Type B pancreatic cell (in vitro differentiated cells): ENCODE measurements at places on chromosomes 3 and 15.

DNA sequence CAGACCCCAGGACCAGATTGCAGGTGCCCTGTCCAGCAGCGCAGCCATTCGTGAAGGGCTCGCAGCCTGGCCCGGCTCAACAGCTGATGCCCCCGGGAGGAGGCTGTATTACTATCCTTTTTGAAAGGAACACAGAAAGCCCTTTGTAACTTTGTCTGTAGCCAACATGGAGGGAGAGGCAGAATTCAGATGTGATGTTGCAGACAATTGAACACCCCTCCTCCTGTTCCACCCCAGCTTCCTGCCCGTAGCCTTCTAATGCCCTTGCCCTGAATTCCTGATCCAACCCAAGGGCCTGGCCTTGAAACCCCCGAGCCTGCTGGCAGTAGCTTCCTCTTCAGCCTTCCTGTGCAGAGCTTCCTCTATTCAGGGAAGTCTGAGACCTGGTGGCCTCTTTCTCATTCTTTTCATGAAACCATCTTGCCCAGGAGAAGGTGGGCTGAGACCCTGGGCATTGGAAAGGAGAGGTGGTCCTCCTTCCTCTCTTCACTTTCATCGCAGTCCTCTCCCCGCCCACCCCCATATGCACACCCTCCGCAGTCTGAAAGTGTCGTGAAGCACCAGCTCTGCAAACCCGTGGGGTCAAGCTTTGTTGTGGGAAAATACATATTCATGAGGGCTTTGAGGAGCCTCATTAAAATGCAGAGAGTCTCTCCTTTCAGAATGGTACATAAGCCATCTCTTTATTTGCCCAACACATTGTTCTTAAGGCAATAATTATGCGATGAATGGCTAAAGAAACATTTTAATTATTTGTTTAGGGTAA is 109.2 kb downstream of the APBA2 start:
- H3K4me1 ChIP-seq: peaks cover 22% of the 10 kb centered on the region
- H3K27me3 ChIP-seq: no peaks in the 10 kb centered on the region
- DNase-seq: no peak
- no peak overlapping the region for H3K4me3 ChIP-seq
- H3K27ac ChIP-seq: no peak overlapping the region

GRCh38 chr15:88480981-88481380 is 13.5 kb downstream of the MRPS11 start:
- DNase-seq: no peak
- no peak overlapping the region for H3K27ac ChIP-seq
- H3K36me3 ChIP-seq: peaks cover 7% of the 10 kb centered on the region
- peaks cover 8% of the 10 kb centered on the region for H3K27me3 ChIP-seq
- peaks cover 5% of the 10 kb centered on the region for H3K4me1 ChIP-seq

DNA sequence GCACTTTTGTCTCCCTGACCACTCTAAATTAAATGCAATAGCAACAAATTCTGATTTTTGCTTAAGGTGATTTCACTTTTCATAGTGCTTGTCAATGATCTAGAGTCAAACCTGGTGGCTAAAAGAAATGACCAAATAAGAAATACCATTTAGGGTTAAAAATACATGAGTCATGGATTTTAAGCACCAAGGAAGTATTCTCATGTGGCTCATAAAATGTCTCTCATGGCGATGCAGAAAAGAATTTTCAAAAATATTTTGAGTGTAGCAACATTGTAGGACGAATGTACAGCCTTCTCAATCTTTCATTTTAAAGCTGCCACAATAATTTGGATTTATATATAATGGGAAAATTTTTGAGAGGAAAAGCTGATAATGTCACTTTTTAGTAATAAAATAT is 193.6 kb downstream of the EPHA3 start:
- H3K27me3 ChIP-seq: no peaks in the 10 kb centered on the region
- peaks cover 4% of the 10 kb centered on the region for H3K36me3 ChIP-seq
- DNase-seq: no peak
- H3K4me3 ChIP-seq: no peak overlapping the region
- no peaks in the 10 kb centered on the region for H3K4me1 ChIP-seq

DNA sequence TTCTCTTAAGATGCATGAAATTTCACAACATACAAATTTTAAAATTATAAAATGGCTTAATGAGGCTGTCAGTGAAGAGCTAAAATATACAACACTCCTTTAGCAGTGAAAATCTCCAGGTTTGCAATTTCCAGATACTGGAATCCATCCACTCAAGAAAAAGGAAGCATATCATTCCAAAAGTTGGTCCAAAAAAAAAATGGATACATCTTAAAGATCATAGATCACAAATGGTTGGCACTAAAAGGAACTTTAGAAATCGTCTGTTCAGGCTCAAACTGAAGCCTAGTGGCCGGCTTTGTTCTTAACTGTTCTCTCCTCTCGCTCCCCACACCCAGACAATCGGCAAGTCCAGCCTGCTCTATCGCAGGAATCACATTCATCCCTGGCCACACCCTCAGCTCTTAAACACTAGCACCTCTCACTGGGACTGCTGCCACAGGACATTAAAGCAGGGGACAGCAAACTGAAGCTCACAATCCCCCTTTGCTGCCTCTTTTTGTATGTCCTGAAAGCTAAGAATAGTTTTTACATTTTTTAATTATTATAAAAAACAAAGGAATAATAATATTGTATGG is 130.3 kb upstream of the CDIN1 start:
- no peak overlapping the region for H3K27ac ChIP-seq
- H3K27me3 ChIP-seq: peaks cover 4% of the 10 kb centered on the region
- no peaks in the 10 kb centered on the region for H3K36me3 ChIP-seq
- peaks cover 9% of the 10 kb centered on the region for H3K4me1 ChIP-seq
- DNase-seq: no peak

- H3K4me1 ChIP-seq: peaks cover 13% of the 10 kb centered on the region
- no peak for DNase-seq
- H3K27me3 ChIP-seq: peaks cover 9% of the 10 kb centered on the region
- H3K36me3 ChIP-seq: no peaks in the 10 kb centered on the region
- H3K27ac ChIP-seq: no peak overlapping the region
Measured at GRCh38 chr15:61527836-61528580, 298.9 kb upstream of the RORA start.

DNA sequence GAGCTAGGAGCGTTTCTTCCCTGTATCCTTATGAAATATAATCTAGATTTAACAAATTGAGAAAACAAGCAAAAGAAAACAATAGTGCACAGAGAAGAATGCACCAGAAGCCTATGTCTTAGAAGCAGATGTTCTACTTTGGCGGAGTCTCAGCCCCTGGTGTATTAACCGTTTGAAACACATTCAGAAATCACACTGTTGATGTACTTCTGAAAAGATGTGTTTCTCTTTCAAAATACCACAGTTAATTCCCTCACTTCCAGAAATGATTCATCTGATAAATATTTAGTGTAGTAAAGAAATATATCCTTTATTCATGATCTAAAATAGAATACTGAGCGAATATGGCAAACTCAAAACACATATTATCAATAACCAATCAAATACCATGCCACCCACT is 77.7 kb downstream of the CBLB start:
- H3K27ac ChIP-seq: no peak overlapping the region
- H3K36me3 ChIP-seq: peaks cover 6% of the 10 kb centered on the region
- DNase-seq: no peak
- H3K27me3 ChIP-seq: no peaks in the 10 kb centered on the region
- H3K4me3 ChIP-seq: no peak overlapping the region

DNA sequence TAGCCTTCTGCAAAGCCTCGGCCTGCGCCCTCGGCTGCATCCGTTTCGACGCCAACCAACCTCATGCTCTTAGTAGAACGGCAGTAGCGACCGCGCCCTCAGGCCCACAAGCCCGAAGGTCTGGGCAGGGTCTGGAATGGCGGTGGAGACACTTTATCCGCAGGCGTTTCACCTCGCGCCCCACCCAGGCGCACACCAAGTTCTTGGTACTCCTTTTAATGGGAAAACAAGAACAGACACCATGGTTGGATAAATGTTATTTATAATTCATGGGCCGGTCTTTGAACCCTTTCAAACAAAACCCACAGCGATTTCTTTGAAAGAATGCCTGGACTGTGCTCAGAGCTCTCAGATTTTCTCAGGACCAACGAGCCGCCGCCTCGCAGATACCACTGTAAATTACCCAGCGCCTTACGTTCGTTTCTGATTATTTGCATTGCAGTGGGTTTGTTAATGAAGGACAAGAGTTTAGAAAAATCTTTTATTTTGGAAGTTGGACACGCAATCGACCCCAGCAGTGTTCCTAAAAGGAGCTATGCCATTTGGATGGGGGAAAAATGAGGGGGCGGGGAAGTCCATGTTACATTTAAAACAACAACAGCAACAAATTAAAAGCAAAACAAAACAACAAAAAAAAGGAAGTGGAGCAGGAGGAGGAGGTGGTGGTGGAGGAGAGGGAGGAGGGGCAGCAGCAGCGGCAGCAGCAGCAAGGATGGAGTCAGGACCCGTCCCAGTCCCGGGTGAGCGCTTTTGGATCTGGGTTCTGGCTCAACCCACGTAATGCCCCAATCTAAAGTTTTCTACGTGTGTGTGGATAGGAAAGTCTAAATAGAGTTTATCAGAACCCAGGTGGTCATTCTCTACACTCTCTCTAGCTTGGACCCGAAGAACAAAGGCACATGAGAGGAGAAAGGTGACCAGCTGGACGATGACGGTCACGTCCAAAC is 993 bp upstream of the ISL2 start:
- H3K27me3 ChIP-seq: peaks cover 78% of the 10 kb centered on the region
- DNase-seq: no peak
- peaks cover 29% of the 10 kb centered on the region for H3K4me1 ChIP-seq

- no peaks in the 10 kb centered on the region for H3K36me3 ChIP-seq
- DNase-seq: no peak
Measured at GRCh38 chr15:51760805-51761204, 9.4 kb downstream of the TMOD2 start.

DNA sequence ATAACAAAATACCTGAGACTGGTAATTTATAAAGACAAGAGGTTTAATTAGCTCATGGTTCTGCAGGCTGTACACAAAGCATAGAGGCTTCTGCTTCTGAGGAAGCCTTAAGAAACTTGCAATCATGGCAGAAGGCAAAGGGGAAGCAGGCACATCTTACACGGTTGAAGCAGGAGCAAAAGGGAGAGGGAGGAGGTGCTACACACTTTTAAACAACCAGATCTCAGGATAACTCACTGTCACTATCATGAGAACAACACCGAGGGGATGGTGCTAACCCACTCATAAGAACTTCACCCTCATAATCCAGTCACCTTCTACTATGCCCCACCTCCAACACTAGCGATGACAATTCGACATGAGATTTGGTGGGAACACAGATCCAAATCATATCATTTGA is 54.4 kb downstream of the ATP8B4 start:
- no peak overlapping the region for H3K4me3 ChIP-seq
- H3K27ac ChIP-seq: no peak overlapping the region
- no peak for DNase-seq
- H3K36me3 ChIP-seq: no peaks in the 10 kb centered on the region
- H3K27me3 ChIP-seq: no peaks in the 10 kb centered on the region

DNA sequence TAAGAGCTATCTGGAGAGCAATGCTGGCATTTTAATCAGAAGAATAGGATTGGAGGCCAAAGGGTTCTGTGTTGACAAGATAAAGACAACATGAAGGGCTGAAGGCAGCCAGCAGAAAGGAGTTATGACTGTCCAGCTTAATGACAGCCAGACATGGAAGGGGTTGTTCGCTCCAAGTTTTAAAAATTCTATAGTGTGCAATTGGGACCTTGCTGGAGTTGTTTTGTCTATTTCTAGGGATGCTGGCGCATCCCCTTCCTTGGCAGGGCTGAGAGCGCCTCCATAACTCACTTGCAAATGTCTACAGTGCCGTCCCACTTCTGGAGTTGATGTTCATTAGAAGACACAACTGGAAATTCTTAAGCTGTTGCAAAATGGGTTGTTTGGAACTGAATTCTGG is 200.7 kb downstream of the TLE3 start:
- DNase-seq: no peak
- no peaks in the 10 kb centered on the region for H3K36me3 ChIP-seq
- no peak overlapping the region for H3K4me3 ChIP-seq
- H3K27me3 ChIP-seq: peaks cover 44% of the 10 kb centered on the region
- peaks cover 9% of the 10 kb centered on the region for H3K4me1 ChIP-seq

DNA sequence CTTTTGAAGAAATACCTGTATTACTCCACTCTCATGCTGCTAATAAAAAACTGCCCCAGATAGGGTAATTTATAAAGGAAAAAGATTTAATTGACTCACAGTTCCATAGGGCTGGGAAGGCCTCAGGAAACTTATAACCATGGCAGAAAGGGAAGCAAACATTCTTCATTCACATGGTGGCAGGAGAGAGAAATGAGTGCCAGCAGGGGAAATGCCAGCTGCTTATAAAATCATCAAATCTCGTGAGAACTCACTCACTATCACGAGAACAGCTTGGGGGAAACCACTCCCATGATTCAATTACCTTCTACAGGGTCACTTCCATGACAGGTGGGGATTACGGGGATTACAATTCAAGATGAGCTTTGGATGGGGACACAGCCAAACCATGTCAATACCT is 18.7 kb downstream of the MFSD1 start:
- no peak overlapping the region for H3K4me3 ChIP-seq
- no peaks in the 10 kb centered on the region for H3K27me3 ChIP-seq
- no peaks in the 10 kb centered on the region for H3K4me1 ChIP-seq

DNA sequence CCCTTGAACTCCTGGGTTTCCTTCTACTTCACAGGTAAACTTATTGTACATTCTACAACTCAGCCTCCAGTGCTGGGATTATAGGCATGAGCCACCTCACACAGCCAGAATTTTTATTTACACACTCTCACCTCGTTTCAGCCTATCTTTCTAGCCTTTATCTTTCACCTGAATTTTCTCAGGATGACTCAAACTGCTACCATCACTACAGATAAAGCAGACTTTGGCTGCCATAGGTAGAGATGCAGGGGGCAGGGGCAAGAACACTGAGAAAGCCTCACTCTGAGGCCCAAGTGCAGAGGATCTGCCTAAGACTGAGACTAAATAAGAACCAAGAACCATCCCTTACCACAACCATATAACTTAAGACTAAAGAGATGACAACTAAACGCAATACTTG is 59.0 kb downstream of the ETFA start:
- H3K27me3 ChIP-seq: no peaks in the 10 kb centered on the region
- H3K27ac ChIP-seq: no peak overlapping the region
- H3K4me3 ChIP-seq: no peak overlapping the region

DNA sequence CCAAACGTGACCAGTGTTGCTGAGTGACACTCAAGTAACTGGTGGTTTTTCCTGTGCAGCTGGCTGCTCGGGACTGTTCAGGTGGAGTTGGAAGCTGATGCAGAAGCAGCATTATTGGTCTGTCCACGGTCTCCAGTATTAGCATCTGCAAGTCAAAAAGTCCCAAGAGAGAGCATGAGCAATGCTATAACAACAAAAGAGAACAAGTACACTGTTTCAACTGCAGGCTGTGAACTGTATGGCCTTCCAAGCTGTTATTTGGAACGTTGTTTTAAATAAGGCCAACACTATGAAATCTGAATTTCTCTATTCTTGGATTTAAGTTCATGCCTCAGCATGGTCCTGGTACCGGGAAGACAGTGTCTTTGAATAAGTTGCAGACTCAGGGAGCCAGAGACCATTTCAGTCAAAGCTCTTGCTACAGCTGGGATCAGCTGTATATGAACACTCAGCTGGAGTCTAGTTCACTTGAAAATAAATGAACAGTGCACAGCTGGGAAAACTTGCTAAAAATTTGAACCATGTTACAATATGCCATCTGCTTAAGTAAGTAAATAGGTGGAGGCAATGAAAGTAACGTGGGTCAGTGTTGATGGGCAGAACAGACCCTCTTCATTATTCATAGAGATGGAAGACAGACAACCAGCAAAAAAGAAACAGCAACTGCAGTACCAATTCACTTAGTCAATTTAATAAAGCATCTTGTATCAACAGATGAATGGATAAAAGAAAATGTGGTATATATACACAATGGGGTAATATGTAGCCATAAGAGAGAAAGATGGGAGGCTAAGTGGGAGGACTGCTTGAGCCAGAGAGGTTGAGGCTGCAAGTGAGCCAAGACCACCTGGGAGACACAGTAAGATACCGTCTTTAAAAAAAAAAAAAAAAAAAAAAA is 45.1 kb downstream of the NR1I2 start:
- H3K27me3 ChIP-seq: no peaks in the 10 kb centered on the region
- H3K4me1 ChIP-seq: peaks cover 17% of the 10 kb centered on the region
- no peak for DNase-seq
- no peak overlapping the region for H3K27ac ChIP-seq
- no peak overlapping the region for H3K4me3 ChIP-seq
- peaks cover 31% of the 10 kb centered on the region for H3K36me3 ChIP-seq
